ENCODE measurements at places on chromosomes 11 and 22.

DNA sequence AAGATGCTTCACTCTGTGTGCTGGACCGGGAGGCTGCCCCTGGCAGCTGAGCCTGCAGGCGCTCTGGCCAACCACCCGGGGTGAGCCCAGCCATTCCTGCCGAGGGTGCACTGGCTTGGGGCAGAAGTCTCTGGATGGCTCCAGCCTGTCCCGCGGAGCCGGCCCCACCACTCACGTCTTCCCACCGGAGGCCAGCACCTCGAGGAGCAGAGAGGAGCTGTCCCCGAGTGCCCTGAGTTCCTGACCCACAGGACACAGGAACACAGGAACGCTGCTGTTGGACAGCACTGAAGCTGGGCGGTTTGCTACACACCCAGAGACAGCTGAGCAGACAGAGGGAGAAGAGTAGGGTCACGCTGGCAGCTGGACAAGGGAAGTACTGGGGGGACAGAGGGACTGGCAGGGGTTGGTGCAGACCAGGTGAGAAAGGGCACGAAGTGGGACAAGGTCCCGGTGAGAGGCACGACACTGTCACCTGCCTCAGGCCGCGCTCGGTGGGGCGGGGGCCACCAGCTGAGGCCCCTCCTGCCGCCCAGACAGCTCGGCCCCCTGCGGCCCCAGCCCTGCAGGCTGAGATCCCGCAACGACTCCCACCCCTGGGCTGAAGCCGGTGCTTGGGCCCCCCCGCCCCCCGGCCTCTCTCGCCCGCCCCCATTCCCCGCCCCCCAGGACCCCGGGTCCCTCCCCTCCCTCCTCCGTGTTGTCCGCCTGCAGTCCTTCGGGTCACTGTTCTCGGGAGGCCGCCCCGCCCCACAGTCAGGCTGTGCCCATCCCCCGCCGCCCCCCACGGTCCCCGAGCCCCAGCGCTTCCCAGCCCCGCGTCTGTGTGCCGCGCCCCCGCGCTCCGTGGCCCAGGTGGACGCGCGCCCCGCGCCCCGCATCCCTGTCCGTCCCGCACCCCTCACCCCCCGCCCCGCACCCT lies 624 bp upstream of the B4GALNT4 start:
- DNase-seq = peak; percentile 63

DNA sequence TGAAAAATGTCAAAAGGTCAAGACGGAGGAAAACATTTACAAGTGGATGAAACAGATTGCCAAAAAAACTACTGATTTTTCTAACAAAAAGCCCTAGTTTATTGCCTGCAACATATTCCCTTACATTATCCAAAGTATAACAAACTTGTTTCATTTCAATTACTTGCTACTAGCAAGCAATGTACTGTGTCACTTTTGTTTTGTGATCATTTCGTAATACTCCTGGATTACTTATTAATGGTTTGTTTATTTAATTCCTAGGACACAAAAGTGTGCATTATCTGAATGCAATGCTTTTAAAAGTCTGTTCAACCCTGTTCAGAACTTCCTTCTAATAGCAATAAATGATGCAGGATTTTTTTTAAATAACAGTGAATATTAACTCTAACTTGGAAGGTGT lies 50.9 kb downstream of the CCDC34 start:
- DNase-seq = no peak

DNA sequence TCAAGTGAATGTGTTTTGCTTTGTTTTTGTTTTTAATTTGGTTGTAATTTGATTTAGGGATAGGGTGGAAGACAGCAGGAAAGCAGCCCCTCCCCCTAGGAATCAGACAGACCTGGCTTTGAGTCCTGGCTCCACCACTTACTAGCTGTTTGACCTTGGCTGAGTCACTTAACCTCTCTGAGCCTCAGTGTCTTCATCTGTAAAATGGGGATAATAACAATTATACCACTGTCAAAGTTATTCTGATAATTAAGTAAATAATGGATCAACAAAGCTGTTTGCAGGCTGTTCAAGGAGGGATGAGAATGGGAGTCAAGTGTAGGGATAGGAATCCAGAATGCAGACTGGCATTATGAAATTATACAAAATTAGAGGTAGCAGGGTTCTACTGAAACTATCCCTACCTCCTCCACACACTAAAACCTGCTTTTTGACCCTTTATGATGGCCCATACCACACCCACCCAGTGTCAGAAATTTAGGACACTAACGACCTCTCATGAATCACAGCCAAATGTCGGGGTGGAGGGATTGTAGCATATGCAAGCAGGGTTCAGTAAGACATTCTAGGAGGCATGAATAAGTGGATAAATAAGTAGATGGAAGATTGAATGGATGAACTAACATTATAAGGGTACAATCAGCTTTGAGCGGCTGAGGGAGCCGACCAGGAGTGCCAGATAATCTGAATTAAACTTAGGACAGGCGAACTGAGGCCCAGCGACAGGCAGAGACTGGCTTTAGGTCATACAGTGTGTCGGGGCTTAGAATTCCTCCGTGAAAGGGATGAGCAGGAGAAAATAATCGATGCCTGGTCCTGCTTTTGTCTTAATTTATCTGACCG lies 974 bp downstream of the ANAPC15 start:
- no peak for DNase-seq

GRCh38 chr11:1466784-1467183 lies 19.8 kb downstream of the MOB2 start:
- DNase-seq = no peak

GRCh38 chr22:24699876-24700275 lies 74.6 kb downstream of the PIWIL3 start:
- no peak for DNase-seq

DNA sequence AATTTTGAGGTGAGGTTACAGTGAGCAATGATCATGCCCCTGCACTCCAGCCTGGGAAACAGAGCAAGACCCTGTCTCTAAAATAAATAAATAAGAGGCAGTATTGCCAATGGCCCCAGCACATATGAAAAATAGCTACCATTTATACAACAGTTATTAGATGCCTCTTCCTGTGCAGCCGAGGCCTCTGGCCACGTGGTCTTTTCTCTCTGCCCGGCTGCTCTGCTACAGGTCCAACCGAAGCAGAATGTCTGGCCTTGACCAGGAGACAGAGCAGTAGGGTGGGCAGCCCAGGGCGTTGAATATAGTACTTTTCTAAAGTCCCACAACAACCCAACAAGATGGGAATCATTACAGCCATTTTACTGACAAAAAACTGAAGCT lies 12.4 kb upstream of the OAF start:
- no peak for DNase-seq

DNA sequence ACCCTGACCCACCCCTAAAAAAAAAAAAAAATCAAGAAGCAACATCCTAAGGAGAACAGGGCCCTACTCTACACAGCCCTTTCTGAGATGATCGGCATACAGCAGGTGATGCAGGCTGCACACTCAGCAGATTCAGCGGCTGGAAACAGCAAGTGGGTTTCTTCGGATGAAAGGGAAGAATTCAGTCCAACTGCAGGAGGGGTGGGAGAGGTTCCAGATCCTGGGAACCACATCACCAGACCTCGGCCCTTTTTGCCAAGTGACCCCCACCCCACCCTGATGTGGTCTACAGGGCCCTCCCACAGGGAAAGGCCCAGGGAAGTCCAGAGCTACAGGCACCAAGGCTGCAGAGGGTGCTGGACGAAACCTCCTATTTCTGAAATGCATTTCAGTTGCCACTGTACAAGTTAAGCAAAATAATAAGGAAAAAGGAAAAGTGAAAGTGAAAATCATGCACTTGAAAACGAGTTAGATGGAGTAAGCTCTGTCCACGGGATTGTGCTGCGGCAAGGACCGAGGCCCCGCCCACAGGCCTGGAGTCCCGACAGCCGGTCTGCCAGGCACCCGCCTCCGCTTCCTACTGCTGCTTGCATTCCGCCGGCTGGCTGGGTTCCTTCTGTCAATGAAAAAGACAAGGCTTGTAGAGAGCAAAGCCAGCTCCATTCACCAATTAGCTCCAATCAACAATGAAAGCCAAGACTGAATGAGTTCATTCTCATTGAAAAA lies 16.0 kb upstream of the PHLDA2 start:
- no peak for DNase-seq

DNA sequence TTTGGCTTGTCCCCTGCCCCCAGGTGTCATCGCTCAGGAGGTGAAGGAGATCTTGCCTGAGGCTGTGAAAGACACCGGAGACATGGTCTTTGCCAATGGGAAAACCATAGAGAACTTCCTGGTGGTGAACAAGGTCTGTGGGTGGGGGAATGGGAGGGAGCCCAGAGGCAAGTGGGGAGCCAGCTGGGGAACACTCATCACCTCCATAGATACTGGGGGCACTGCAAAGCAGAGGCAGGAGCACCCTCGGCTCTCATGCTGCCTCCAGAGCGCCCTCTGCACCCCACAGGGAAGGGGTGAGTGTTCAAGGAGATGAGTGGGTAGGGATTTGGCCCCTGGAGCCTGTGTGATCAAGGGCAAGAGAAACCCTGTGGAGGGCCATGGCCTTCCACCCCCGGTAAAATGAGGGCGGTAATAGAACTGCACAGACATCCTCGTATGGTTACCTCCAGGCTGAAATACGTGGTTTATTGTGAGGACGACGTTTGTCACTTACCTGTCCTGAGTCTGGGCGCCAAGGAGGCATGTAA lies 14.0 kb downstream of the TMEM258 start:
- DNase-seq = no peak

DNA sequence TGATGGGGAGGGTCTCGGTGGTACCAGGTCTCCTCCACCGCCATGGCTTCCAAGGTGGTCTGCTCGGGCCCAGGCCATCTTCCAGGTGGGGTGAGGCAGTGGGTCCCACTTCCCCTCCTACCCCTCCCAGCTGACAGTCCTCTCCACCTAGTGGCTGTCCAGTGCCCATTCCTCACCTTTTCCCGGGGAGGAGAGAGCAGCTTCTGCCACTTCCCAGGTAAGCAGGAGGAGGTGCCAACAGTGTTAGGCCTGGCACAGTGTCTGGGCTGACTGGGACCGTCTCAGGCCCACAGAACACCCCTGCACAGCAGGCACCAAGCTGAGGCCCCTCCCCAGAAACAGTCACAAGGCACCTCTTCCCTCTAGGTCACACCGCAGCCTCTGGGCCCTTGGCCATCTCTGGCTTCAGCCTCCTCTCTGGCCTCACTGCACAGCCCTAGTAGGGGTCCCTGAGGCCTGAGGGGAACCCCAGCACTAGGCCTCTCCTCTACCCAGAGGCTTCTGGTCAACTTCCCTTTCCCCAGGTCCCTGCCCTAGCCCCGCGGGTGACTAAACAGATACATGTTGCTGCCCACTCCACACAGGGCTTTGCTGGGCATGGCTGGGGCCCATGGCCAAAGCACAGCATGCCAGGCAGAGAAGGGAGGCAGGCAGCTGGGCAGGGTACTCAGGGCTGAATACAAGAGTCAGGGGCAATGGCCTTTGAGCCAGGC lies 2.3 kb upstream of the ANKRD13D start:
- no peak for DNase-seq

DNA sequence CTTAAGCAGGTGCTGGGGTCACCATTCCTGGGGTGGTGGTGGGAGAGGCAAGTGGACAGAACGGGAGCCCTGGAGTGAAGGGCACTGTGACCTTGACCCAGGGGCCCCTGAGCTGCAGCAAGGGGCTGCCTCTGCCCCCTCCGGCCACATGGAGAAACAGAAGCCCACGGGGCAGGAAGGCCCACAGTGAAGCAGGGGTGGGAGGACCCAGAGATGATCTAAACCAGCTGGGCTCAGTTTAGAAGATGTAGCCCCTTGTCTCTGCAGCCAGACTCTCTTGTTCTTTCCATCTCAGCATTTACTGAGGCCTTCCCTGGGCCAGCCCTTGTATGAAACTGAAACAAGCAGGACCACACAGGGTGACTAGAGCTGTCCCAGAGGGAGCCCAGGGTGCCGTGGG lies 30.5 kb downstream of the WNT11 start:
- DNase-seq = no peak

GRCh38 chr11:112453601-112454577 lies 193.2 kb upstream of the PLET1 start:
- peak; percentile 38 for DNase-seq

- DNase-seq = no peak
These were observed 67.0 kb downstream of the MAML2 start for GRCh38 chr11:96275801-96276594.

DNA sequence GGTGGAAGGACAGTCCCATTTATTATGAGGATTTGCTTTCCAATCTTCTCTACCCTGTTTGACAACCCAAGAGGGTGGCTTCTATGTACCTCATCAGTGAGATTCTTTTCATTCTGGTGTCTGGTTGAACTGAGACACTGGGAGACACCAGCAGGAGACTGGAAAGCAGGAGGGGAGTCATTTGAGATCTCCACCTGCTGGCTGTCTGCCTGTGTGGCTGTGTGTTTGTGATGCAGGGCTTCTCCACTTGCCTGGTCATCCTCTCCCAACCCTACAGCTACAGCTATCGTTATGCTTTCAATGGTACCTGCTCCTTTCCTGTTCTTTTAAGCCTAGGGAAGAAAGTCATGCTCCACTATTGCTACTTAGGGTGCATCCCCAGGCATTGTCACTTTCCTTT lies 48.6 kb downstream of the MRGPRX1 start:
- no peak for DNase-seq

DNA sequence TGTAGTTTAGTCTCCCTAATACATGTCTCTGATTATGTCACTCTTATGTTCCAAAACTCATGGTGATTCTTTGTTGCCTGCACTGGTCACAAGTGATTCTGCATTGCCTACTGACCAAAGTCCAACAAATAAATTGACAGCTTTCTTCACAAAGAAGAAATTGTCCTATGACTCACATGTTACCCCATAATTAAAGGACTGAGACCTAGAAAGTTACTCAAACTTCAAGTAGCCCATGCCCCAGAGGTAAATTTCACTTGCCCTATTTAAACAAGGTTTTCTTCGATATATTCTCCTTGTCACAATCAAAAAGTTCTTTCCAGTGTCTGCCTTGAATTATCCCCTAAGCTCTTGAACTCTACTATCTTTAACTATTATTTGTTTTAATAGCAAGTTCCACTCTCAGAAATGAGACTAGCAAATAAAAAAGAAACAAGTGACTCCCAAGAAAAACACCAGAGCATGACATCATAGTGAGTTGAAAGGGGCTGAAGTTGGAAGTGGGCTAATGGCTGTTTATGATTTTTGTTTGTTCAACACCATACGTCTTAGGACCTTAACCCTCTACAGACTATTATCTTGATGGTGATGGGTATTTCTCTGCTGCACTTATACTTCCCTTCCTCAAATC lies 94.5 kb upstream of the BLID start:
- no peak for DNase-seq

DNA sequence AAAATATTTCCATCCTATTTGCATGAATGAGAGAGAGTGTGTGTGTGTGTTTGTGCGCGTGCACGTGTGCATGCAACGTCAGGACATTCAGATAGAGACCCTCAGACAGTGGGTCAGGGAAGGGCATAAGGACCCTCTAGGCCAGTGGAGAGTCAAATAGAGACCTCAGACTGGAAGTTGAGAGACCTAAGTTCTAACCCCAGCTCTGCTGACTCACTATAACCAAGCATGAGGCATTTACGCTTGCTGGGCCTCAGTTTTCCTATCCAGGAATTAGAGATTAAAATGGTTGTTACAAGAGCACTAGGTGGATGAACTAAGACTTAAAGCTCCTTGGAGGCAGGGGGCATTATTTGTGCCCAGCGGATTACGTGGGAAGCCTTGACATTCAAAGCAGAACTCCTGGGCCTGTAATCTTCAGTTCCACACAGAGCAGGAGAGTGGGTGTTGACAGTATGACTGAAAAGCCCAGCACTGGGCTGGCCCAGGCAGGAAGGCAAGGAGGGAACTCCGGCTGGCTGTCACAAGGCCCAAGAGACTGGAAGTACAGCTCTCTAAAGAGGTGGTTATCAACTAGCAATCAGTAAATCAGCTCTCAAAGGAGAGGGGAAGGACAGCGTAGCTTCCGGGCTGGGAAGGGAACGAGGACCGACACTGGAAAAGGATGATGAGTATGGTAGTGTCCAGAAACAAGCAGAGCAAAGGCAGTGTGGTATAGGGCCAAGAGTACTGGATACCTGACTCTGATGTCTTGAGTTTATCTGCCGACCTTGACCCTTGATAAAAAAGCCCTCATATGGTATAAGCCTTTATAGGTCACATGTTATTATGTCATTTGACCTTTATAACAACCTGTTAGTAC lies 9.2 kb downstream of the RHOG start:
- DNase-seq = no peak
